ENCODE measurements at places on chromosomes 1 and 21.
A peak's percentile ranks its signal among the peaks of the same experiment; 100 is the strongest.

- H3K27me3 ChIP-seq, result no peaks in the 10 kb centered on the region
- no peaks in the 10 kb centered on the region for H3K4me1 ChIP-seq
- H3K4me3 ChIP-seq, result no peak overlapping the region
- no peak overlapping the region for H3K27ac ChIP-seq
- DNase-seq, result no peak
Observed at GRCh38 chr21:42644223-42645208, 8.9 kb upstream of the PDE9A start.

DNA sequence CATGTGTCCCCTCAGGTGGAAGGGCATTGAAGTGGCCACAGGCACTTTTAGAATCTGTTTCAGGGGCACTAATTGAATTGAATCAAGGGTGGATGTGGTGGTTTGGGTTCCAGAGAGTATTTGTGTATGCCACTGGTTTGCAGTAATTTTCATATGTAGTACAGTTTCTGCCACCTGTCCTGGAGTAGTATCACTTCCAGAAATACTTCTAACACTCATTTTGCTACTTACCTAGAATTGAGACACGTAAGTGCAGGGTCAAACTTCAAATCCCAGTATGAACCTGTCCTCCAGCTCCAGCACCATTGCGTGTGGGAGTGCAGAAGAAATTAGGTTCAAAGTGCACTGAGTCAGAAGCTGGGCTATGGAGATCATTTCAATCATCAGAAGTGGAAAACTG is 26.8 kb downstream of the RSPH1 start:
- DNase-seq, result no peak
- H3K27ac ChIP-seq, result no peak overlapping the region
- H3K4me3 ChIP-seq, result no peak overlapping the region

GRCh38 chr1:100642826-100643225 is 76.7 kb upstream of the VCAM1 start:
- DNase-seq, result no peak
- H3K4me3 ChIP-seq, result no peak overlapping the region
- H3K4me1 ChIP-seq, result no peaks in the 10 kb centered on the region
- H3K36me3 ChIP-seq, result no peaks in the 10 kb centered on the region

DNA sequence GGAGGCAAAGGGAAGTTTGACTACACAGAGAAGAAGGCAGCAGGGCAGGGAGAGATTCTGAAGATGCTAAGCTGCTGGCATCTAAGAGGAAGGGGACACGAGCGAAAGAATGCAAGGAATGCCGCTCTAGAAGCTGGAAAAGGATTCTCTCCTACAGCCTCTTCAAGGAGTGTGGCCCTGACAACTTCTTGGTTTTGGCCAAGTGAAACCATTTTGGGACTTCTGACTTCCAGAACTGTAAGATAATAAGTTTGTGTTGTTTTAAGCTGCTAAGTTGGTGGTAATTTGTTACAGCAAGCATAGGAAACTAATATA is 28.5 kb downstream of the MGST3 start:
- H3K4me3 ChIP-seq, result no peak overlapping the region
- peaks cover 90% of the 10 kb centered on the region for H3K36me3 ChIP-seq
- no peak overlapping the region for H3K27ac ChIP-seq
- H3K4me1 ChIP-seq, result no peaks in the 10 kb centered on the region

DNA sequence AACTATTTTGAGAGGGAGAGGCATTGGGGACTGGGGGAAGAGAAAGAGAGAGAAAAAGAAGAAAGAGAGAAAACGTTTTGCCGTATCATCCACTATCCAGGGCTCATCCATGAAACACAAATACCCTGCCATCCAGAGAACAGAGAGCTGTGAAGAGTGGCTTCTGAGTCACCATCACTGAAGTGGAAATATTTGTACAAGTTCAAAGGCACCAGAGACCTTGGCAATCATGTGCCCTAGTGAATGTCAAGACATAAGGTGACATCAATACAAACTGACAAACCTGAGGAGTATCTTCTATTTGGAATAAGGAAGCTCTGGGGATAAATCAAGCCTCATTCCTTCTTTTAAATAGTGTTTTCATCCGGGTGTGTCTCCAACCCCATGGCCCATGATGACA is 197.2 kb upstream of the PROX1 start:
- no peaks in the 10 kb centered on the region for H3K4me1 ChIP-seq
- H3K27me3 ChIP-seq, result no peaks in the 10 kb centered on the region
- H3K27ac ChIP-seq, result no peak overlapping the region
- H3K36me3 ChIP-seq, result no peaks in the 10 kb centered on the region

GRCh38 chr1:4636644-4637380 is 17.6 kb upstream of the AJAP1 start:
- H3K4me1 ChIP-seq, result no peaks in the 10 kb centered on the region
- DNase-seq, result no peak
- H3K27me3 ChIP-seq, result peaks cover 57% of the 10 kb centered on the region
- H3K4me3 ChIP-seq, result no peak overlapping the region
- no peaks in the 10 kb centered on the region for H3K36me3 ChIP-seq

DNA sequence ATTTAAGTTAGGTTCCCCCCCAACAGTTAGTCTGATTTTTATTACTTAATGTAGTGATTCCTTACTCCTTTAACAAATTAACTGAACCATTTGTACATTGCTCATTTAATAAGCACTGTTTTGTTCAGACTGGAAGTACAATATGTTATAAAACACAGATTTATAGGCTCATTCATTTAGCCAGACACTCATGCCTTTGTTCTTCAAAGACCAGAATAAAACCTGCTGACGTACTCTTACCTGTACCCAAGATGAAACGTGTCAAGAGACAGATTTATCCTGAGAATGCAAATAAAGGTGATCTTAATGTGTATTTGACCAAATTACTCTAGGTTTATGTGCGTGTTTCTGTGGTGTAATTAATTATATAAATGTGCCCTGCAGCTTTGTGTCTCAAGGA is 92.8 kb downstream of the INTS7 start:
- no peak overlapping the region for H3K4me3 ChIP-seq
- H3K36me3 ChIP-seq, result peaks cover 25% of the 10 kb centered on the region
- H3K27ac ChIP-seq, result no peak overlapping the region

GRCh38 chr1:30929135-30929889 is 20.8 kb upstream of the SDC3 start:
- H3K4me1 ChIP-seq, result no peaks in the 10 kb centered on the region
- H3K4me3 ChIP-seq, result no peak overlapping the region
- DNase-seq, result peak; percentile 20
- H3K36me3 ChIP-seq, result peaks cover 38% of the 10 kb centered on the region

DNA sequence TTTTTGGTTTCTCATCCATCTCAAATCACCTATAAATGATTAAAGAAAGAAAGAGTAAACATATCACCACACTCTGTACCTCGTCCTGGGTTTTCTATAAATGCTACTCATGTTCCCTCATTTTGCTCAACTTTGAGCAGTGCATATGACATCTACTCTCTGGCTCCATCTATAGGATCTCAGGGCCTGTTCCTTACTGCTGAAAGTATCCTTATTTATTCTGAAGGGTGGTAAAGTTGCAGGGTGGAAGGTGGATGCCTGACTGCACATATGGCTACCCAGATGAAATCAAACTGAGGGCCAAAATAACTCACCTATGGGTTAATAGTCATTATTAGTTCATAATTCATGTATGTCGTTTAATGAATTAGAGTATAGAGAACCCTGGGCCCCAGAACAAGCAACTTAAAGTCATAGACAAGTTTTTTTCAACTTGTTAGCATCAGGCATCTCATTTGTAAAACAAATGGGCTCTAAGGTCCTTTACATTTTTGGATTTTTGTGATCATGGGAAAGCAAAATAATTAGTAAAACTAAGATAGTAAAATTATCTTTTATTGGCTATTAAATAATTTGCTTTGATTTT is 46.5 kb downstream of the NCF2 start:
- H3K27ac ChIP-seq, result no peak overlapping the region
- DNase-seq, result peak; percentile 29
- H3K4me1 ChIP-seq, result peaks cover 7% of the 10 kb centered on the region
- peaks cover 87% of the 10 kb centered on the region for H3K36me3 ChIP-seq

- DNase-seq, result no peak
- H3K4me1 ChIP-seq, result no peaks in the 10 kb centered on the region
- no peak overlapping the region for H3K4me3 ChIP-seq
Observed at GRCh38 chr1:178694923-178695525, 30.0 kb upstream of the RALGPS2 start.

GRCh38 chr1:201321826-201322390 is 38.6 kb downstream of the PKP1 start:
- DNase-seq, result no peak
- no peak overlapping the region for H3K27ac ChIP-seq
- H3K4me1 ChIP-seq, result no peaks in the 10 kb centered on the region
- H3K4me3 ChIP-seq, result no peak overlapping the region
- H3K27me3 ChIP-seq, result no peaks in the 10 kb centered on the region

DNA sequence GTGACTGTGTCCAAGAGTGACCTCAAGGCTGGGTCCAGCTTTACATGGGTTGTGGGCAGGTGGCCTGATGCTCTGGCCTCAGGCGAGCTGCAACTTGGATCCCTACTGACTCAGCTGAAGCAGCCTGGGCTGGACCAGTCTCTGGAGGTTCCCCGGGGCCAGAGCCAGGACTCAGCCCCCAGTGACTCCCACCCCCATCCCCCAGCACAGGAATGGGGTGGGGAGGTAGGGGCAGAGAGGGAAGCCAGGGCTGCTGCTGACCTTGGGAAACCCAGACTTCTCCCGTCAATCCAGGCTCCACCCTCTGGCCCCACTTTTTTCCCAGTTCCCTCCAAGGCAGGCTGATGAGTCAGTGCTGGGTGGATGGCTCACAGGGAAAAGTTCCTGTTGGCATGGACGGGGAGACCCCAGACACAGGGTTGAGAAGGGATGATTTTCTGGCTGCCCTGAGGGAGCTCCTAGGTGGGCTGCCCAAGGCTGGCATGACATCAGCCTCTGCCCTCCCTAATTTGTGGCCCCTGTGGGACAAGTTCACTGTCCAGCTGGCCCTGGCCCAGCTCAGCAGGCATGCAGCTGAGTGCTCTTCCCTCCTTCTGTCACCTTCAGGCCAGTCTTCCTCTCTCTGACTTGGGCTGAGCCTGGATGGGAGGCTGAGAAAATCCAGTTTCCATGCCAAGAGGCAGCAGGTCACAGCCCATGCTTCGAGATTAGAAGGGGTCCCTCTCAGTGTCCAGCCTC is 2.2 kb downstream of the ZC3H12A start:
- DNase-seq, result peak; percentile 82
- no peaks in the 10 kb centered on the region for H3K27me3 ChIP-seq
- H3K27ac ChIP-seq, result peak overlapping the region; percentile 96
- H3K4me1 ChIP-seq, result peaks cover 55% of the 10 kb centered on the region

DNA sequence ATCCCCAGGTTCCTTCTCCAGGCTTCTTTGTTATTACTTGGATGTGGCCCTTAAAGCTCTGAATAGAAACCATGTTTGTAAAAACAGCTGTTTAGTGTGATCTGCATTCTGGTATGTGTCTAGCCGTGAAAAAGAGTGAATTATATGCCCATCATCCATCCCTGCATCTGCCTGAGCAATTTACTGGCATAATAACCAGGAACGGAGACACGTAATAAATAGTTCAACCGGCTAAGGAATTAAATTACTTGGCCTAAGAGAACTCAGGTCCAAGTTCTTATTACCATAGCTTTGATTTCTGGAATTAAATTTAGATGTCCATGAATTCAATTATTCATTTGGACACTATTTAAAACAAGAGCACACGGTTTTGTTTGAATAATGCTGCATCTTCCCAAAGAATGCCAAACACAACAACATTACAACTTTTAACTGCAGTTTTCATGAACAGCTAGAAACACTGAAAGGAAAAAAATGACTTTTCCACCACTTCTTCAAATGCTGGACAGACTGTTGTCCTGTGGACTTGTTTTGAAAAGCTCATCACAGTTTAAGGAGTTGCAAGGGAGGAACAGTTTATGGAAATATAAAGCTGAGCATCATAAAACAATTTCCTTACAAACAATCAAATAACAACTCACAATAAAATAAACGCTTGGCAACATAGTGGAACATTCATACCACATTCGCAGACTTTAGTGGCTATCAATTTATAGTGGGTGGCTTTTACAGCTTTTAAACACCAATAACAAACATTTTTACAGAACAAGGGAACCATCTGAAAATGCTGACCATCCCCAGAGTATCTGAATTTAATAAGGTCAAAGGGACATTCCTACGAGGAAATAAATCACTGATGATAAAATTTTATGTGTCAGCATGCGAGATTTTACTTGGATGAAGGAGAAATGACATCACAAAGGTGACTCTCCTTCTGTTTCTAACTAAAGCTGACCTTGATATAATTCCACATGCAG is 144.7 kb downstream of the APP start:
- H3K27ac ChIP-seq, result no peak overlapping the region
- H3K4me3 ChIP-seq, result no peak overlapping the region
- H3K27me3 ChIP-seq, result no peaks in the 10 kb centered on the region
- DNase-seq, result no peak

DNA sequence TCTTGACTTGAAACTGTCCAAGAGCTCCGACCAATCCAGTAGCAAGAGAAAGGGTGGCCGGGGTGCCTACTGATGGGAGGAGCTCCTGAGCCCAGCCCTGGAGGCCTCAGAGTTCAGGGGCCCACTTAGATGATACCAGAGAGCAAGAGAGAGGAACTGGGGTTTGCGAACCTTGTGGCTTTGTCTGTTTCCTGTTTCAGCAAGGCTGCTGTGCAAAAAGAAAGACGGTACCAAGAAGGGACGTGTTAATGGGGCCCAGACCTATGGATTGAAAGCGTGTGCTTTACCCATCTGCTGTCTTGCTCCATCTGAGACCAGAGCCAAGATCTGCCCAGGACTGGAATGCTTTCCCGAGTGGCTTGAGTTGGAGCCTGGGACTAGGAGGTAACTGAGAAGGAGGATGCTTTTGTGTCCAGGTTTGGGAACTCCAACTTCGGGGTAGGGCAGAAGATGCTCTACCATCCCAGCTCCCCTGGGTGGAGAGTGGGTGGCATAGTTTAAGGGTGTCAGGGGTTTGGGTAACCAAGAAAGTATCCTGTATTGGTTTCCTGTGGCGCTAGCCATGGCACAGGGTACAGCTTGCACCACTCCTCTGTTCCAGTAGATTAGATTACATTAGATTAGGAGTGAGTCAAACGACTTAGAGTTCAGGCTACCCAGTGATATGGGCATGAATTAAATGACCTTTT is at the start of gene TRAF3IP3:
Gene TRAF3IP3, plus strand, starts transcription at position 128 of the 689 bp plus-strand sequence. CDS start 3,987 bp downstream, outside the sequence.
- peaks cover 56% of the 10 kb centered on the region for H3K4me1 ChIP-seq
- DNase-seq, result no peak
- H3K27me3 ChIP-seq, result no peaks in the 10 kb centered on the region
- H3K27ac ChIP-seq, result peak within 1 kb of the TSS; percentile 50
- no peaks in the 10 kb centered on the region for H3K36me3 ChIP-seq
- no peak within 1 kb of the TSS for H3K4me3 ChIP-seq

GRCh38 chr1:23224739-23225648 is 7.7 kb upstream of the HTR1D start:
- no peak overlapping the region for H3K27ac ChIP-seq
- H3K27me3 ChIP-seq, result no peaks in the 10 kb centered on the region
- DNase-seq, result peak; percentile 8
- H3K4me3 ChIP-seq, result no peak overlapping the region
- no peaks in the 10 kb centered on the region for H3K36me3 ChIP-seq
- H3K4me1 ChIP-seq, result no peaks in the 10 kb centered on the region

- H3K27me3 ChIP-seq, result no peaks in the 10 kb centered on the region
- peak overlapping the region; percentile 70 for H3K4me3 ChIP-seq
- no peak overlapping the region for H3K27ac ChIP-seq
- no peaks in the 10 kb centered on the region for H3K36me3 ChIP-seq
Observed at GRCh38 chr1:236141447-236142252, 689 bp upstream of the GPR137B start.

GRCh38 chr1:110857964-110858948 is 14.7 kb upstream of the CD53 start:
- no peak for DNase-seq
- no peaks in the 10 kb centered on the region for H3K4me1 ChIP-seq
- no peak overlapping the region for H3K4me3 ChIP-seq

- no peak overlapping the region for H3K4me3 ChIP-seq
- no peak overlapping the region for H3K27ac ChIP-seq
- no peaks in the 10 kb centered on the region for H3K4me1 ChIP-seq
- H3K27me3 ChIP-seq, result no peaks in the 10 kb centered on the region
- H3K36me3 ChIP-seq, result no peaks in the 10 kb centered on the region
- no peak for DNase-seq
Observed at GRCh38 chr1:88777604-88778149, 93.6 kb downstream of the PKN2 start.
